ENCODE measurements at places on chromosomes 4 and X.

DNA sequence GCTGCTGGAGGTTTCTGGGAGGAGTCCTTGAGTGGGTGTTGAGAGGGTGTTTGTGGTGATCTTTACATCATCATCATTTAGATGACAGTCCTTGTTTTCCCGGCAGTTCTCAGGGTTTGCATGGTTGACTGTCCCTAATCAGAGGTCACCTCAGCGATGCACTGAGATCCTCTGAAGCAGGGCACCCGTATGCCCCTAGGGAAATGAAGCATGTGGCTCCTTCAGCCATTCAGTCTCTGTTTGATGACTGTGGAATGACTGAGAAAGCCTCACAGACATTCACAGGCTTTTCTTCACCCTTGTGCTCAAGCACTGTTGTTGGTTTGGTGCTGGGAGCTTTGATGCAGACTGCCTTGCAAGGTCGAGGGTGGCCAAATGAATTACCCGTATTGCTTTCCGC is 474.7 kb downstream of the SPRY1 start:
- DNase-seq = no peak

- DNase-seq = no peak
Measured at GRCh38 chr4:40516651-40517050, 113.0 kb downstream of the RBM47 start.

- DNase-seq = peak; percentile 28
Measured at GRCh38 chr4:31458813-31459212, 738.6 kb downstream of the PCDH7 start.

DNA sequence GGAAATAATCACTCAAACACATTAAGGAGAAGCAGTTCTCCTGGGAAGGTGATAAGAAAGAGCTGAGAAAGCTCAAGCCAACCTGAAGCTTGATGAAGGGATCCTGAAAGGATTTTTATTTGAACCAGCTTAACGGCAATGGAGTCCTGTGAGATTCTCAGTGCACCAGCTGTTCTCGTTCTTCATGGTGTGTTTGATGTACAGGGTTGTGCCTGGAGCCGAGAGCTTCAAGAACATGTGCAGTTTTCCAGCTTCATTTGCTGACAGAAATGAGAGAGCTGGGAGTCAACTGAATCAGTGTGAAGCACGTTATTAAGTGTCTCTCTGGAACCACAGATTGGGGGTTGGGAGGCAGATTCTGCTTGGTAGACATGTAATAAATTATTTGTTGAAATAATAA is 115.7 kb downstream of the ANKRD50 start:
- no peak for DNase-seq

DNA sequence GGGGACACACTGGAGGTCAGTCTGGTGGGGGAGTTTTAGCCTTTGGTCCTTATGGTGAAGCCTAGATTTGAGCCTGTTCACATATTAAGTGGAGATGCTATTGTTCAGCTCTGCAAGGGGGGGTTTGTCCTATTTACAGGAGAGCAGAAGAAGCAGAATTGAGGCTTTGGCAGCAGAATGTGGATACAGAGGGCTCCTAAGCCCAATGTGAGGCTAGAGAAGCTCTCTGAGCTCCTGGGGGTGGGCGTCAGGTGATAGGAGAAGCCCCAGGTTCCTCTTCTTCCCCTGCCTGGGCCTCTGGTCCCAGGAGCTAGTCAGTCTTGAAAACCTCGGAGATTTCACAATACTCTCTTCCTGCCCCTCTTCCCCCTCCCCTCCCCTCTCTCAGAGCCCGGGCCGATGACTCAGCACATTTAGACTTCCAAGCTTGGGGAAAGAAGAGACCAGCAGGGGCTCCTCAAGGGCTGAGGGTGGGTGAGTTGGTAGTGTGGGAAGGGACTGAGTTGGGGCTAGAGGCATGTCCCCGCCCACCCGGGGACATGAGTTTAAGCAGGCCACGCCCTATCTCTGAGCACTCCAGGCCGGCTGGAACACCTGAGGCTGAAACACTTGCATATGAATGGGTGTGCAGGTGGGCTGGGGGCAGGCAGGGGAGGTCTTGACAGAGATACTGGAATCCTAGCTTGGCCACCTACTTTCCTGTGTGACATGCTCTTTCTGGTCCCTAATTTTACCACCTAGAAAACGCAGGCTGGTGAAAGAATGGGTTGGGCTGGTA is 3.4 kb downstream of the TFE3 start:
- DNase-seq = peak; percentile 97

DNA sequence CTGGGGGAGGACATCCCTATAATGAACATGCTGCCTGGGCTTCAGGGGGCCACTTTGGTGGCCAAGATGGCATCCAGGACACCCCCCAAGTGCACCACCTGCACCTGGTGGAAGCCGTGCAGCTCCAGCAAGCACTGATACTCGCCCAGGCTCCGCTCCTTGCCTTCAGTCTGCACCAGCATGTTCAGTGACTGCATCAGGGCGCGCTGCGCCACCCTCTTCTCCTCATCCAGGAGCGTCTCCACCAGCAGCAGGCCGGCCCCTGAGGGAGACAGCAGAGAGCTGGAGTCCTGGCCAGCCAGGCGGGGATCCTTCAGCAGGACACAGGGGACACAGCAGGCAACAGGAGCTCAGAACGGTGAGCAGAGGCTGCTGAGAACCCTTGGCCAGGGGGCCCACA is 11.3 kb upstream of the SLC25A6 start:
- no peak for DNase-seq

- no peak for DNase-seq
Measured at GRCh38 chr4:153065276-153065675, 129.2 kb downstream of the FHDC1 start.

DNA sequence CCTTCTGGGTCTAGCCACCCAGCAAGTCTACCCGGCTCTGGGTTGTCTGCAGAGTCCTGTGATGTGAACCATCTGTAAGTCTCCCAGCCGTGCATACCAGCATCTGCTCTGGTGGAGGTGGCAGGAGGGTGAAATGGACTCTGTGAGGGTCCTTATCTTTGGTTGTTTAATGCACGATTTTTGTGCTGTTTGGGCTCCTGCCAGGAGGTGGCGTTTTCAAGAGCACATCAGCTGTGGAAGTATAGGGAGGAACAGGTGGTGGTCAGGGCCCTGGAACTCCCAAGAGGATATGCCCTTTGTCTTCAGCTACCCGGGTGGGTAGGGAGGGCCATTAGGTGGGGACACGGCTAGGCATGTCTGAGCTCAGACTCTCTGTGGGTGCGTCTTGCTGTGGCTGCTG is 66.5 kb upstream of the ZFP42 start:
- no peak for DNase-seq

- DNase-seq = no peak
Measured at GRCh38 chr4:112517911-112518310, 1.9 kb upstream of the NEUROG2 start.

GRCh38 chr4:71406459-71406963 is 67.7 kb downstream of the SLC4A4 start:
- peak; percentile 79 for DNase-seq

DNA sequence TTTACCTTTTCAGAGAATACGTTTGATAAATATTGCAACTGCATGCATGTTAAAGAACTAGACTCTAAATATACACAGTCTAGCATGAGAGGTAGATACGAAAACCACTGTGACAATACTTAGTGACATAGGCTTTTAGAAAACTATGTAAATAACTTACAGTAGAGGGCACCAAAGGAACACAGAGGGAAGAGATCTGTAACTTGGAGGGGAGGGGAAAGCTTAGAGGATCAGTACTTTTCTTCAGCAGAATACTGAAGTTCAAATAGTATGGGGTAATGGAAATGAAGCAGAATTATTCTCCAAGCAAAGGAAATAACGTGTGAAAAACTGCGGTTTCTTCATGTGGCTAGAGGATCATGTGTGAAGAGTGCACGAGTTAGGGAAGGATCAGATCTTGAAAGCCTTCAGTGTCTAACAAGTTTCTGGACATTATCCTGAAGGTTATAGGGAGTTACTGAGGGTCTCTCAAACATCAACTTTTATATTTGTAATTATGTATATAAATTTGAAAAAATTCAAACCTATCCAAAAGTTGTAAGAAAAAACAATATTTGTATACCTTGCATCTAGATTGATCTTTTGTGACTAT is 264.3 kb downstream of the NPFFR2 start:
- DNase-seq = peak; percentile 57

DNA sequence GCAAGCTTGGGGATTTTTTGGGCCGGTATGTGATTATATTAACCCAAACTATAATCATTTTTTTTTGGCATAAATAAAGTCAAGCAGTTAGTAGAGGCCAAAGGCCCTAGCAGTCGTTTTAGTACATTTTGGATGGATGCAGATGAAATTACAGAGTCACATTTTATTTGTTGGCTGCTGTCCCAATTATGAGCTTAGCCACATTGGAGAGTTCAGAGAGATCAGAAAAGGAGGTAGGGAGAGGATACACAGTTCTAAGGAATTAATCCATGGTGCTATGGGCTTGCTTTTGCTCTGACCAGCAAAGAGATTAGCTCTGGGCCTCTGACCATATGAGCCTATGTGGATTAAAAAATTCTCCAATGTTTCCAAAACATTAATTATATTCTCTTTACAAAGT is 395.1 kb downstream of the RAPGEF2 start:
- no peak for DNase-seq

DNA sequence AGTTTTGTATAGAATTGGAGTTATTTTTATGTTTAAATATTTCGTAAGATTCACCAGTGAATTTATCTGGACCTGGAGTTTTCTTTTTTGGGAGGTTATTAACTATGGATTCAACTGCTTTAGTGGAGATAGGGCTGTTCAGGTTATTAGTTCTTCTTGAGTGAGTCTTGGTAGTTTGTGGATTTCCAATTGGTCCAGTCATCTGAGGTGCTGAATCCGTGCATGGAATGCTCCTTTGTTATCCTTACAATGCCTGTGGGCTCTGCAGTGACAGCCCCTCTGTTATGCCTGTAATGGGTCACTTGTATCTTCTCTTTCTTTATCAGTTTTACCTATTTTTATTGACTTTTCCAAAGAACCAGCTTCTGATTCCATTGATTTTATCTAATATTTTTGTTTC is 15.4 kb upstream of the NKX1-1 start:
- no peak for DNase-seq

GRCh38 chr4:29853833-29854232 is 866.3 kb upstream of the PCDH7 start:
- no peak for DNase-seq

DNA sequence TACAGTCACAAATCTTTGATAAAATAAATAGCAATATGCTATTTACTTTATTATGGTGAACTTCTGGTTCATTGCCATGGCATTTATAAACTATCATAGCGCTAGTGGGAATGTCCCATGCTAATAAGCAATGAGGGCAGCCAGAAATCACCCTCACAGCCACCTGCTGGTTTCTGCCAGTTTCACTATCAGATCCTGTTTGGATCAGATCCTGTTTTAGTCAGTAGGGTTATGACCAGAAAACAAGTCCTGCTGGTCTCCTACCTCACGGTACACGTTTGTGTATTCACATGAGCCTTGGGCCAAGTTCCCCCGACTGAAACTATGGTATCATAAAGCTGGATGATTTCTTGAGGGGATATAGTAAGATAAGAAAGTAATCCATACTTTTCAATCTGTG is 17.7 kb downstream of the FOXR2 start:
- no peak for DNase-seq

Measured in fibroblast of skin of right biceps (primary cell).